ENCODE measurements at places on chromosomes 4 and X.

- DNase-seq: no peak
Observed at GRCh38 chr4:36665985-36666527, 384.6 kb downstream of the DTHD1 start.

DNA sequence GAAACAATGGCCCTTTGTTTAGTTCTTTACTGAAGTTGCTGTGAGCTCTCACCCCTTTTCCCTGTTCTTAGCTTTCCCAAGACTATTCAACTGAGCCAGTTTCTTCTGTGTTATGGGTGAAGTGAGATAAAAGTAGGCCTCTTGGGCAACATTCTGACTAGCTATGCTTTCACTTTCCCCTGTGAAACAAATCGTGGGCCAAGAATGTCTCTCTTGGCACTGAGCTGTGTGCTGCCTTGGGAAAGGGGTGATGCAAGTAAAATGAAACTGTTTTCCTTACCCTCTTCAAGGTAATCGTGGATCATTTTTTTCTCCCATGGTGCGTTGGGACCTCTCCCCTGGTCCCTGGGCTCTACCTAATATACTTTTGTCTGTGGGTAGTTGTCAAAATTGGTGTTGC, 653.9 kb upstream of the MAGEB2 start:
- no peak for DNase-seq

DNA sequence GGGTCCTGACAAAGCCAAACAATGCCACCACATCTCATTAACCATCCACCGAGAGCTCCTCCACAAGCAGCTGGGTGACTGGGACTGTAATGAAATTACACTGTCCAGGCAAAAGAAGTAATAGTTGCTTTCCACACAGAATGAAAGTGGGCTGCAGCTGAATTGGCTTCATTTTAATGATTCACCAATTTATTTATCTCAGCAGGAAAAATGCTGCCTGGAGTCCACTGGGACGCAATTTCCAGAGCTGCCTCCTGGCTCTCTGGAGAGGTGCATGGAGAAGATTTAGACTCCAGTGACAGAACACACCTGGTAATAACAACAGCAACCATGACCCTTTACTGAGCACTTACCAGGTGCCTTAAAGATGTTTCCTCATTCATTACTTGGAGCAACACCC, 226.7 kb downstream of the LDB2 start:
- no peak for DNase-seq

DNA sequence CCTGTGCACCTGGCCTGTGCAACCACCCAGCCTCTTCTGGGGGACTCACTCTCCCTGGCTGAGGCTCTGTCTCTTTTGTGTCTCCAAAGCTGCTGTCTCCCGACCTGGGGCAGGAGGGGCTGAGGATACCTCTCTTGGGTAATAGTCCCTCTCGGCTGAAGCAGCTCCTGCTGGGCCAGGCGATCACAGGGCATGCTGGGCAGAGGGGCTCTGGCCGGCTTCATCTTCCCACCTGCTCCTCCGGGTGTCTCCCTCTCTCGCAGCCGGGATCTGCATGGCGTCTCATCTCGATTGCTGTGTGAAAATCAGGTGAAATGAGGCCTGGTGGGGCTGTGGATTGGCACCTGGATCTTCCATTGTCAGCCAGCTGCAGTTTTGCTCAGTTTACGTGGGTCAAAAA, 53.2 kb downstream of the MGST2 start:
- DNase-seq: no peak

GRCh38 chrX:102339312-102340298, 92.6 kb downstream of the NXF2 start:
- no peak for DNase-seq

DNA sequence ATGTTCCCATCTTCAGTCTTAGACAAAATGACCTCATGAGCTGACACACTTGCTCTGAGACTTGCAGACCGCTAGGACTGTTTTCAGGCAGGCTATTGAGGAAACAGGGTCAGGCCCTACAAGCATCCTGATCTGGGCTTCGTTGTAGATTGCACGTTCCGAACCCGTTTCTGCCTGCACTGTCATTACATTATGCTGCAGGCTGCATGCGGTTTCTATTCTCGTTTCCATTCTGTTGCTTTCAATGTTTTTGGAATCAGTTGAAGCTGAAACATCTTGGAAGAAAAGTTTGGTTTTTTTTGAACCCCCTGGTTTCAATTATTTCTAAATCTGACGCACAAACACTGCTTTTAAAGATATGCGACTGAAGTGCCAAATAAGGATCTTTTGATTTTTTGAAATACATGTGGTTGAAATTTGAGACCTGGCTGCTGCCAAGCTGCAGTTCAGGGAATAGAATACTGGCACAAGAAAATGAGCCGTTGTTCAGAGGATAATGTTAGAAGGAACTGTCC, 716.1 kb upstream of the INTU start:
- no peak for DNase-seq

GRCh38 chrX:135000516-135000915, 9.7 kb downstream of the SMIM10 start:
- no peak for DNase-seq

DNA sequence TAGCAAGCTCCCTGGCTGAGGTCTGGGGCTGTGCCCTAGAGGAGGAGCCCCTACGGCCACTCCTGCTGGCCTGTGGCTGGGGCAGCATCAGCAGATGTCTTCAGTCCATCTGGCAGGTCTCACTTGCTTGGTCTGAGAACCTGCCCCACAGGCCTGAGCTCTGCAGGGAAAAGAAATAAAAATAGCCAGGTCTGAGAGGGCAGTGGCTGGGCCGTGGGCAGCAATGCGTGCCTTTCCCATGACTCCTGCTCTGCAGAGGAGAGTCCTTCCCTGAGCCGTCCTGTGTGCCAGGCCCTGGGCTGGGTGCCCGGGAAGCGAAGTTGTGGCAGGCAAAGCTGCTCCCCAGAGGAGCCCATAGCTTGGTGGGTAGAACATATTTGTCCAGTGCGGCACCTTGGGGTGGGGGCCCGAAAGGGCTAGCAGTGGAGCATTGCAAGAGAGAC, 11.3 kb upstream of the KIAA0232 start:
- DNase-seq: no peak

DNA sequence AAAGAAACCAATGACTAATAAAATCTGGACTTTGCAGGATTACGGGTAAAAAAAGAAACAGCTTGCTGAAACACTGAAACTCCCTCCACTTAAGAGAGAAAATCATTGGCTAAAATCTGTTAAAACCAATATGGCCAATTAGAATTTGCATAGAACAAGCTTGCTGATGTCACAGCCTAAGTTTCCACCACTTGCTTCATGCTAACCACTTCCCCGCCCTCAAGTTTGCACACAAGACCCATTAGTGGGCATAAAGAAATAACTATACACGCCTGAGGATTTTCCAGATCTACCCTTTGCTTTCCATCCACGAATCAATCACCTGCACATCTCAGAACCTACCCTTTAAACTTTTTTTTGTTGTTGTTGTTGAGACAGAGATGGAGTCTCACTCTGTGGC, 42.7 kb upstream of the PHEX start:
- no peak for DNase-seq

GRCh38 chrX:65196758-65197360, 220.6 kb upstream of the ZC4H2 start:
- DNase-seq: peak; percentile 13

DNA sequence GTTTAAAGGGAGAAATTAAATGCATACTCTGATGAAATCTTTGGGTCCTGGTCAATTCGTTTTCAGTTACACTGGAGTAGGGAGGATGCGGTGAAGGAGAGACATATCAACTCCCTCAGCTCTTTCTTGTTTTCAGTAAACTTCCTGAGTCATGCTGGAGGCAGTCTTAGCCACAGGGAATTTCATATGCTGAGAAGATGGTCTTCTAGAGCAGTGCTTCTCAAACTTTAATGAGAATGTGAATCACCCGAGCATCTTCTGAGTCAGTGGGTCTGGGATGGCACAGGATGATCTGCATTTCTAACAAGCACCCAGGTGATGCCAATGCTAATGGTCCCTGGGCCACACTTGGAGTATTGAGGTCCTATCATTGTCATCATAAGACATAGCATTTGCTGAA, 214.5 kb downstream of the KIT start:
- DNase-seq: no peak
